ENCODE measurements at places on chromosomes 4 and X.

DNA sequence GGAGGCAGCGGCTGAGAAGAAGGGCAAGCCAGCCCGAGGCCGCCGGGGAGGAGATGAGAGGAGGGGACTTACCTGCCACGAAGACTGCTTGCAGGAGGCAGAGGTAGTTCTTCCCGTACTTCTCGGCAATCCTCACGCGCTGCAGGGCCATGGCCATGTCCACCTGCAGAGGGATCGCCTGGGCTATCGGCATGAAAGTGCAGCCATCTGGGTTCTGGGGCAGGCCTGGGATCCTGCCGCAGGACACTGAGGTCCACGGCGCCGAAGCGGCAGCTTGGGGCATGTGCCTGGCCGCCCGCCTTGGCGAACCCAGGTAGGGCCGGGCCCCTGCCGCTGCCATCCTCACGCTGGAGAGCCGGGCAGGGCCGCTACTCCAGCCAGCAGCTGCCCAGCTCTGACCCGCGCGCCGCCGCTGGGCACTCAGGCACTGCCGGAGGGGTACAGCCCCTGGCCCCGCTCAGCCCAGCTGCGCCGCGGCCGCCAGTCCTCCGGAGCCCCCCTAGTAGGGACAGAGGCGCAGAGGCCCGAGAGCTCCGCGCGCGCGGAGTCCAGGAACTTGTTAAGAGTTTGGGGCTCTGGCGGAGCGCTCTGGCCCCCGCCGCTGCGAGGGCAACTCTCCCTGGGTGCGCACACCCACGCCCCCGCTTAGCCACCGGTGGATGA lies 16.0 kb downstream of the MCF2 start:
- no peak for DNase-seq

DNA sequence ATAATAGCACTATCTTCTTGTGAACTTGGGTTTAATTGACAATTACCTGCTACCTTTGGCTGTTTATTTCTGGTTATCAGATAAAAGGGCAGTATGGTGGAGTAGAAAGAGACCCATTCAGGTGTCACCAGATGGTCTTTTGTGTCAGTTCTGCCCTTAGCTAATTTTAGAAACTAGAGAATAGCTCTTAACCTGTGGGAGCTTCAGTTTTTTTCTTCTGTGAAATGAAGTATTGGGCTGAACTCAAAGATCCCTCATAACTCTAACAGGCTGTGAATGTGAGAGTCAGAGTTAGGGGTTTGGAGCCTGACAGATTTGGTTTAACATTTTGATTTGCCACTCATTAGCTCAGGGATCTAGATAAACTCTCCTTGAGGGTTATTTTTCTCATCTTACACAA lies 335.2 kb downstream of the PPP1R2C start:
- no peak for DNase-seq

- DNase-seq, result no peak
These were observed 77.3 kb downstream of the FHDC1 start for GRCh38 chr4:153013202-153013977.

DNA sequence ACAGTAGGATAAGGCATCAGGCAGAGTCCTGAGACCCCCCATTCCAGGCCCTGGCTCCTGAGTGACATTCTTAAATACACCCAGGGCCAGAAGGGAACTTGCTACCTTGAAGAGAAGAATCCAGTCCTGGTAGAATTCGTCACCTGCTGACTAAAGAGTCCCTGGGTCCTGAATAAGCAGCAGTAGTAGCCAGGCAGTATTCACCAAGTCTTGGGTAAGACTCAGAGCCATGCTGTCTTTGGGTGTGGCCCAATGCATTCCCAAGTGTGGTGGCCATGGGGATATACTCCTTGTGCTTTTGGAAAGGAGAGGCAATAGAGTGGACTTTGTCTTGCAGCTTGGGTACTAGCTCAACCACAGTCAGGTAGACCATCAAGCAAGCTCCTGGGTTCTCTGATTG lies 359.1 kb downstream of the DMD start:
- no peak for DNase-seq

DNA sequence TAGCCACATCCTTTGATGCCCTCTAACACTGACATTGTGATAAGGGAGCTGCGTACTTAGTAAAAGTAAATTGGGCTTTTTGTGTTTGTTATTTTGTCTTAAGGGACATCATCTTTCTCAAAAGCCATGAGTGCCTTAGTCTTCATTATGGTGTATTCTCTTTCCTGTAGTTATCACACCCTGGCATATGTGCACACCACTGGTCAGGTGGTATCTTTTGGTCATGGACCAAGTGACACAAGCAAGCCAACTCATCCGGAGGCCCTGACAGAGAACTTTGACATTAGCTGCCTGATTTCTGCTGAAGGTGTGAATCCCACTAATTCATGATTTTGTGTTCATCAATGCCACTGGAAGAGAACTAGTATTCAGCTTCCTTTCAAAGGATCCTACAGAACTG lies 18.0 kb downstream of the HERC6 start:
- no peak for DNase-seq

DNA sequence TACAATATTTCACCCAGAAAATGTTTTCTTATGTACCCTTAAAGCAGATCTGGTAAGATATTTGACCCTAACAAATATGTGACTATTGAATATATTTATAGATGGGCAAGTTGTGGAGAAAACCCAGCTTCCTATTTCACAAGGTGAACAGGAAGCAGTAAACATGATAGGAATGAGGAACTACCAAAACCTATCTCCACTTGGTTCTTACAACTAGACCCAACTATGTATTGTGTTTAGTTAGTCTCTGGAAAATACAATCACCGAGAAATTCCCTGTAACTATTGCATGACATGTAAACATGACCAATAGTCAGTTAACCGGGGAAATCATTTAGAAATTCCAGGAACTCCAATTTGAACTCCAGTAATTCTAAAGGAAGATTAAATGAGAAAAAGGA lies 8.4 kb upstream of the RXFP1 start:
- DNase-seq, result no peak

GRCh38 chr4:22215084-22215483 lies 266.5 kb upstream of the KCNIP4 start:
- DNase-seq, result no peak

GRCh38 chr4:137961051-137961438 lies 281.1 kb downstream of the SLC7A11 start:
- no peak for DNase-seq

GRCh38 chr4:986879-987623 lies at the start of gene IDUA:
IDUA (plus strand) TSS chr4:987044; CDS start chr4:987085, 41 bp downstream.
- DNase-seq, result no peak

DNA sequence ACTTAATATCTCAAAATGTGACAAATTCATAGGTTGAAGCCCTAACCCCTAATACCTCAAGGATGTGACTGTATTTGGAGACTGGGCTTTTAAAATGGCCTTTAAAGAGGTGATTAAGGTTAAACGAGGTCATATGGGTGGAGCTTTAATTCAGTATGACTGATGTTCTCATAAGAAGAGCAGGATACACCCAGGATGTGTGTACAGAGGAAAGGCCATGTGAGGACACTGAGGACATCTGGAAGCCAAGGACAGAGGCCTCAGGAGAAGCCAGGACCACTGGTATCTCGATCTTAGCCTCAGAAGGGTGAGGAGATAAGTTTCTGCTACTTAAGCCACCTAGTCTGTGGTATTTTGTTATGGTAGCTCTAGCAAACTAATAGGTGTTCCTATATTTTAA lies 49.0 kb upstream of the SHISA3 start:
- no peak for DNase-seq

GRCh38 chr4:146311238-146311970 lies 97.1 kb downstream of the REELD1 start:
- DNase-seq, result no peak

DNA sequence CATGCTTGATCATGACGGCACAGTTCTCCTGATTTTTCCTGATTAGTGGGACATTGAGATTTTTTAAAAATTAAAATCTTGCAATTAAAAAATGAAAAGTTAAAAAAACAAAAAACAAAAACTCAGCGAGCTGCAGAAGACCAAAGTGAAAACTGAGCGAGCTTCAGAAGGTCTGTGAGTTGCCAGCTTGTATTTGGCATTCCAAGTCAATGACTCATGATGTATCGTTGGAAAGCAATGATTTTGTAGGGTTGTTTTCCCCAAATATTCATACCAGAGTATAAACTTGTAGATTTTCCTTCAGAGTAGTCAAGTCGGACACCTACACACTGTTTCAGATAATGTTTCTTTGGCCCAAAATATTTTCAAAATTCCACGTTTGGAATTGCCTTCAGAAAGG lies 76.9 kb downstream of the LRRC66 start:
- DNase-seq, result no peak

- DNase-seq, result no peak
These were observed 193.5 kb upstream of the C1QTNF7 start for GRCh38 chr4:15234116-15234855.

DNA sequence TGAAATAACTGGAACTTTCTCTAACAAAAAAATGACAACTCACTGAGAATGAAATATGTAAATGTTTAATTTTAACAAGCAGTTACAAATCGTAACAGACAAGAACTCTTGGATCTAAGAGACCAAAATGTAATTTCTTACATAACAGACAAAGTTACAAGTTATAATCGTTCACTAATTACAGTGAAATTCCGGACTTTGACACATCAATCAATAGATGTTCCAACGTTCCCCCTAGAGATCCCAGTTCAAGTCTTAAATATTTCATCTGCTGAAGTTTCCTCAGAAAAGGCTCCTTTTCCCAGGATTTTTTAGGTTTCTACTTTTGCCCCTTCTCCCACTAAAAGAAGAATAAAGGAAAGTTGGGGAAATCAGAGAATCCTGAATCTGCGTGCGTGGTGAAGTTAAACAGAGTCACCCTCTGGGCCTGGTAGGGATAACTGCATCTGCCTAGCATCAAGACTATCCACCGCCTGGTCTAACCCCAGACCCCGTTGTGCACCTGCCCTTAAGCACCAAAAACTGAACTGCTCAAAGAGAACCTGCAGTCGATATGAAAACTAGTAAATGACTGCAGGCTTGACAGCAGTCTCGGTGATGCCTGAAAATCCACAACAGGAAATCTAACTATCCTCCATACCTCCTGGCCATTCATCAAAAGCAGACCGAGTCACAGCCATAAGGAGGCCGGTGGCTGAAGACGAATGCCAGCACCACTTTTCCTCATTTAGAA lies 2.3 kb downstream of the IRF2 start:
- no peak for DNase-seq

DNA sequence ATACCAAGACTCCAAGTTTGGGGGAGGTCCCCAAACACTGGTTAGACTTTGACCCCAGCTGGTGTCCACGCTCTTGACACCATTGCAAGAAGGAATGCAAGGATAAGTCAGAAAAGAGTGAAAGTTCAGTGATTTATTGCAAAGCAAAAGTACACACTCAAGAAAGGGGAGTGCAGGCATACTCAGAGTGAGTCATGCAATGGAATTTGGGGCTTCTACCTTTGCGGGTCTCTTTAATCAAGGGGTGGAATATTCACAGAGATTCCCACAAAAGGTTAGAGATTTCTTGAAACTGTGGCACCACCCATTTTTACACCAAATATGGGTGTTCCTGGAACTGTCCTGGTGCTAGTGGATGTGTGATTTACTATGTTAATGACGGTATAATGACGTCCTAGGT lies 5.2 kb upstream of the SMIM10L2A start:
- DNase-seq, result no peak

- DNase-seq, result no peak
These were observed 38.9 kb upstream of the RBPJ start for GRCh38 chr4:26281881-26282280.

- DNase-seq, result no peak
These were observed 5.6 kb upstream of the PCGF3 start for GRCh38 chr4:699816-700580.

GRCh38 chr4:5805270-5805669 lies 87.6 kb downstream of the CRMP1 start:
- no peak for DNase-seq

- DNase-seq, result no peak
These were observed 571.1 kb upstream of the DIPK2B start for GRCh38 chrX:45771560-45772340.

GRCh38 chr4:2961811-2962441 lies 1.3 kb downstream of the NOP14 start:
- no peak for DNase-seq

GRCh38 chr4:176879380-176880116 lies 86.8 kb upstream of the VEGFC start:
- DNase-seq, result no peak

DNA sequence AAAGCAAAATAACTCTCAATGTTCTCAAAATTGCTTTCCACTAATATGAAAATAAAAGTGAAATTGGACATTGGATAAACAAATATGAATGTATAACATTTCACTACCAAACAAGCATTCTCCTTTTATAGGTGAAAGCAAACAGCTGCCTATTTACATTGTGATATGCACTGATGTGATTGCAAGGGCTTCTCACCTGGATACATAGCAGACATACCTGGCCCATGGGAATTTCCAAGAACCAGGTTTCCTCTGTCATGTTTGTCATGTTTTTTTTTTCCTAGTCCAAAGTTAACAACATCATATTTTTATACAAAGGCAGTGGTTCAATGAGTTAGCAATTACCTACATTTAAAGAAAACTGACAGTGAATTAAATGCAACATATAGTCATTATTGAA lies 228.5 kb downstream of the ANKRD50 start:
- DNase-seq, result no peak

GRCh38 chrX:111728096-111728495 lies 47.1 kb downstream of the ALG13 start:
- no peak for DNase-seq

DNA sequence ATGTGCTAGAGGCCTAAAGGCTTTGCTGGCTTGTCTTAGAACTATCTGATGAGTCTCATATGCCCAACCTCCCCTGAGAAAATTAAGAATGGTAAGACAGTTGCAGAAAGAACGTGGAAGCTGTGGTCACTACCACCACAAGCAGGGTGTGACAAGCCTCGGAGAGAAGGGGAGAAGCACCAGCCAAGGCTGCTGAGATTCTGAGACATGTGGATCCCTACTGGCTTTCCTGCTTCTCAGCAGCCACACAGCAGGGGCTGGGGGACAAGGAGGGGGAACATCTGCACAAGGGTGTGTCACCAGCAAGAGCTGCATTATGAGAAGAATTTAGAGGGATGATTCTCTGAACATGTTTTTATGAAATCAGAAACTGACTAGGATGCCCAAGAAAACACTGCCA lies 19.4 kb downstream of the TAPT1 start:
- no peak for DNase-seq

DNA sequence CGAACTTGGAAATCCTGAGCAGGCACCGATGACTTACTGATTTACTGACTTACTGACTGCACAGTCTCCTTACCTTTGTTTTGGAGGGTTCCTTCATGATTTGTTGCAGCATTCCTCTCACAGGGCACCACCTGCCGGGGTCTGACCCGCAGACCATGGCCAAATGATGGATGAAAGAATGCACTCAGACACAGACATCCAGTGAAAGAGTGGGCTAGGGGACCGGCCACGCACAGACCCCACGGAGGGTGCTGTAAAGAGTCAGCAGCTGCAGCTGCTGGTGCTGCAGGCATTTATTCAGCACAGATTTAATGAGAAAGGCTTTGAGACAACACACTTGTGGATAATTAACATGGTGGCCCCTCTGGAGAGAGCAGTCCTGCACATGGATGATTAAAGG lies 3.4 kb downstream of the MAGEB5 start:
- no peak for DNase-seq

DNA sequence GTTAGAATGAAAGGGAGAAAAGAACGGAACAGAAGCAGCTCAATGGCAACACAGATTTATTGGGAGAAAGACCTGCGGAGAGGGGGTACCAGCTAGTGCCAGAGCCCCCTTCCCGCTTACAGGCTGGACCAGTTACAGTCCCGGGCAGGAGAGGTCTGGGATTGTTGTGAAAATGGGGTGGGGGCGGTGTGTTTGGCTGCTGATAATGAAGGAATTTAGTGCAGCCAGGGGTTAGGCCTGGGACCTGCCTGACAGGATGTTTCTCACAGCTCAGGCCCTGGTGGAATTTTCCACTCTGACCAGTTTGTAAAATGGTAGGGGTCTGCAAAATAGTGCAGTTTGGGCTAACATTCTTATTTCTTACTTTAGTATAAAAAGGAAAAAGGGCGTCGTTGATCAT lies 75.4 kb upstream of the SPIN4 start:
- no peak for DNase-seq
